ENCODE measurements at places on chromosomes 3 and 15.
A peak's percentile ranks its signal among the peaks of the same experiment; 100 is the strongest.

DNA sequence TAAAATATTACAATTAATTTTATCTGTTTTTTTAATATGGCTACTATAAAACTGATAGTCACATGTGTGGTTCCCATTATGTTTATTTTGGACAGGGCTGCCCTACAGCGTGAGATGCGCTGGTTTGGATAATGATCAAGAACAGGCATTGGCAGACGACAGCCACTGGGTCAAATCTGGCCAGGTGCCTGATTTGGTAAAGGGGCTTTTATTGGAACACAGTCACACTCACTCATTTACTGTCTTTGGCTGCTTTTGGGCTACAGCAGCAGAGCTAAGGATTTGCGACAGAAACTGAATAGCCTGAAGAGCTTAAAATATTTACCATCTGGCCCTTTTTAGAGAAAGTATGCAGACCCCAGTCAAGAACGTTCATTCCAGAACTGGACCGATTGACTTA is 724.2 kb upstream of the CFAP20DC start:
- H3K4me3 ChIP-seq, result no peak overlapping the region
- peaks cover 3% of the 10 kb centered on the region for H3K4me1 ChIP-seq
- H3K36me3 ChIP-seq, result no peaks in the 10 kb centered on the region
- no peak for DNase-seq
- no peaks in the 10 kb centered on the region for H3K27me3 ChIP-seq

DNA sequence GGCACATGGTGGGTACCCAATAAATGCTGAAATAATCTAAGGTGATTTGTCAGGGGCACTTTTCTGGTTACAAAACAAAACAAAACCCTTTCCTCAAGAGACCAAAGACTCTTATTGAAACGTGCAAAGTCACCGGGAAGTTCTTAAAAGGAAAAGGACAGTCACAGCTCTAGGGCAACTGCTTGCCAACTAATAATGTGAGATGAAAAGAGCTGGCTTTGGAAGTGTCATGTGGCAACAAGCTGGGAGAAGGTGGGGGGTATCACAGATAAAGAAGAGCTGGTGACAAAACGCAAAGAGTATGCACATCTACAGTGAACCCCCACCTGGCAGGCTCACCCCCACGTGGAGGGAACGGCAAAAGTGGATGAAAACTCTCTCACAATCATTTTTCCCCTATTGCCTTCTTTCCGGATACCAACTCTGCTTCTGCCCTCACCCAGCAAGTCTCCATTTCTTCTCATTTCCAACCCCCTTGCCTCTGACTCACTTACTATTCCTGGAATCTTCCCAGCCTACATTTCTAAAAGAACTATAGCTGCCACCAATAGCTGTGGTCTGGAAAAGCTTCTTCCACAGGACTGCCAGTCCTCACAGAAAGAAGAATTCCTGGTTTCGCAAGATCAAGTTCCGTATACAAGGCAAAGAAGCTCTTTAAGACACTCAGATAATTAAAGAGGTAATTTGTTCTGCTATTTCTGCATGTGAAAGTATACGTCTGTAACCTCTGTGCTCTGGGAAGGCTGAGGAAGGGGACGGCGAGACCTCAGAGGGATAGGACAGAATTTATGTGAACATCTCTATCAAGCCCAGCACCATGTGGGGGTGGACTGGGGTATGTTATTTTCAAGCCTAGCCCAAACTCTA is 21.8 kb upstream of the ANPEP start:
- peaks cover 67% of the 10 kb centered on the region for H3K36me3 ChIP-seq
- DNase-seq, result no peak
- H3K27me3 ChIP-seq, result no peaks in the 10 kb centered on the region
- H3K4me3 ChIP-seq, result no peak overlapping the region
- H3K27ac ChIP-seq, result peak overlapping the region; percentile 89

GRCh38 chr15:91116113-91117067 is 16.3 kb downstream of the SV2B start:
- H3K27ac ChIP-seq, result no peak overlapping the region
- no peaks in the 10 kb centered on the region for H3K36me3 ChIP-seq
- no peak for DNase-seq
- H3K4me3 ChIP-seq, result no peak overlapping the region
- H3K27me3 ChIP-seq, result peaks cover 47% of the 10 kb centered on the region
- no peaks in the 10 kb centered on the region for H3K4me1 ChIP-seq

DNA sequence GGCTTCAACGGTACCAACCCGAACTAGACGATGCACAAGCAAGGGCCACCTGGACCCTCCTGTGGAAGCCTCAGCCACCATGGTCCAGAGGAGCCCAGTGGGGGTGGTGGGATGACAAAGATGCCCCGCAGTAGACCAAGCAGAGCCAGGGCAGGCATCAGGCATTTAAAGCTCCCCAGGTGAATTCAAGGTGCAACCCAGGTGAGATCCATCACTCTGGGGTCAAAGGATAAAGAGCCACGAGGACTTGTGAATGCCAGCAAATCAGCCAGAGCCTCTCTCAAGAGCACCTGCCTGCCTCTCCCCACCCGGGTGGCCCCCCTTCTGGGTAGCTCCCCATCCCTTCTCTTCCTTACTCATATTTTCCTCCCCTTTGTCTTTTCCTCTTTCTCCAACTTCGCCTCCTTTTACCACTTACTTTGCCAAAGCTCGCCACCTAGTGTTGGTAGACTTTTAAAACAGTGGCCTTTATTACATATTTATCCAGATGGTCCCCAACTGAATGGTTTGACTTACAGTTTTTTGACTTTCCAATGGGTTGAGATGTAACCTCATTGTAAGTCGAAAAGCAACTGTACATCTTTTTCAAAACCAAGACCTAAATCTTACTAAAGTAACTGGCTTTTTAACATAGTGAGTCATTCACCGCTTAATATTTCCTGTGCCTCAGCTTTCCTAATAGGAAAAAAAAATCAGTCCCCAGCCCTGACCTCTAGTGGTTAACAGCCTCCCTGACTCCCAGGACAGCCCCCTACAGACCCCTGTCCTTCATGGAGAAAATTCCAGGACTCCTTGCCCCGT is 18.8 kb downstream of the PLA2G4F start:
- H3K27me3 ChIP-seq, result no peaks in the 10 kb centered on the region
- no peak overlapping the region for H3K4me3 ChIP-seq
- H3K27ac ChIP-seq, result no peak overlapping the region
- H3K4me1 ChIP-seq, result peaks cover 3% of the 10 kb centered on the region
- DNase-seq, result peak; percentile 43

All from RWPE2 (cell line).